ENCODE measurements at places on chromosomes 1 and 21.

GRCh38 chr1:196777603-196778002 lies 3.0 kb downstream of the CFHR3 start:
- no peak for DNase-seq

- no peak for DNase-seq
Measured at GRCh38 chr1:225868631-225869330, 13.4 kb downstream of the TMEM63A start.

GRCh38 chr1:228494391-228494790 lies 7.2 kb downstream of the RNF187 start:
- DNase-seq = no peak

- DNase-seq = no peak
Measured at GRCh38 chr21:32476661-32477423, 64.3 kb downstream of the EVA1C start.

DNA sequence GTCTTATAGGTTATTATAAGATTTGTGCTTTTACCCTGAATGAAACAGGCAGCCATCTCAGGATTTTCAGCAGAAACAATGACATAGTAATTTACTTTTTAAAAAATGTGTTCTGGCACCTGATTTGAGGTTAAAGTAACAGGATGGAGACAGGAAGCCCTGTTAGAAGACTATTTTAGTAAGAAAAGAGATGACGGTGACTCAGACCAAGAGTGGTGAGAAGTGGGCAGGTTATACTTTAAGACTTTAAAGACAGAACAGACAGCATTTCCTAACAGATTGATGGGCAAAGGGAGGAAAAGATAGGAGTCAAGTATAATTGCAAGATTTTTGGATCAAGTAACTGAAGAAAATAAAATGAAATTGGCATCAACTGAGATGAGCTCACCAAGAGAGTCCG lies 436.8 kb upstream of the NR5A2 start:
- DNase-seq = no peak

GRCh38 chr21:35357041-35357780 lies 308.1 kb upstream of the RUNX1 start:
- no peak for DNase-seq

DNA sequence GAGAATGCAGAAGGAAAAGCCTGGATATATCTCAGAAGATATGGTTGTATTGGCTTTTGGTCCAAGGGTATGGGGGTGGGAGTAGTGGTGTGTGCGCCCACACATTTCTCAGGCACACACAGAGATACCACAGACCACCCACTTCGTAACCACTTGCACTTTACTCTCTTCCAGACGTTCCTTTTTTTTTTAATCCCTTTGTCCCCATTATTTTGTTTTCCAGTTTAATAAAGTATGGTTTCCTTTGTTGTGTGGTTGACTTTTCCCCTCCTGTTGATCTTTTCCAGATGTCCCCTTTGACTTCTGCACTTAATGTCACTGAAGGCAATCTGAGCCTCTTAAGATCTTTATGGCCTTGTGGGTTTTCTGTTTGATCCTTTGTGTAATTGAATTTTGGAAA lies 10.5 kb upstream of the TARS2 start:
- DNase-seq = no peak

DNA sequence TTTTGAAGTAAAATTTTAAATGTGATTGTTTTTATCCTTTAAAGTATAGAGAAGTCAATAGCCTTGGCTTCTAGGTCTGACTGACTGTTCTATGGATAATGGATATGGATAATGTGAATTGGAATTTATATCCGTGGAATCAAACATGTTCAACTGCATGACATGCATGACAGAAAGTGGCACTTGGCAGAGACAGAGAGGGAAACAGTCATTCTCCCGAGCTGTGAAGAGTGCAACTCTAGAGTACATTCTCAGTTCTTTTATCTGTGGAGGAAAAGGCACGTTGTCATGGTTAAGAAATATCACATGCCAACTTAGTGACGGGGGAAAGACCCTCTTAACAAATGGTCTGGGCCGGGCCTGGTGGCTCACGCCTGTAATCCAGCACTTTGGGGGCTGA lies 67.0 kb downstream of the KIF26B start:
- no peak for DNase-seq

DNA sequence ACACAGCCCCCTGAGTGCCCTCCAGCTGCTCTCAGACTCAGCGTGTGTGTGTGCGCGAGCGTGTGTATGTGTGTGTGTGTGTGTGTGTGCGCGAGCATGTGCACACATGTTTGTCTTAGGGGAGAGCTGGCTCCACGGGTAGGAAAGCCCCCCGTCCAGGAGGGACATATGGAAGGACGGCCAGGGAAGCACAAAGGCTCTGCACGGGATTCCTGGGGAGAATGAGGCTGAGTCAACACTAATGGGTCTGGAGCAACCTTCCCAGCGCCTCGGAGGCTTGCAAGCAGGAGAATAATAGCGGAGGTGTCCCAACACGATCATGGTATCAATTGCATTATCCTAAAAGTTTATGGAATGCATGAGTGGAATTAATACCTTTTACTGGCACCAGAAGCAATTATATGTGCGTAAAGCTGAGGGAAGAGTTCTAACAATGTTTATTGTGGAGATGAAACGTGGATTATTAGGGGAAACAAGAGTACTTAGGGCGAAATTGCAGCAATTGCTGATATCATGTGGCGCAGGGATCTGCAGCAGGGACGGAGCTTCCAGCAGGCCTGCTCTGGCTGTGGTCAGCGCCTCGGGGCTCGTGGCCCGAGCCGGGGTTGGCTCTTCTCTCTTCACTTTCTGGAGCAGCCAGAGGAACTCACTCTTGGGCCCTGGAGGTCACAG lies 40.3 kb upstream of the CCDC27 start:
- DNase-seq = no peak

GRCh38 chr1:79903321-79903720 lies 896.8 kb upstream of the ADGRL4 start:
- DNase-seq = no peak

DNA sequence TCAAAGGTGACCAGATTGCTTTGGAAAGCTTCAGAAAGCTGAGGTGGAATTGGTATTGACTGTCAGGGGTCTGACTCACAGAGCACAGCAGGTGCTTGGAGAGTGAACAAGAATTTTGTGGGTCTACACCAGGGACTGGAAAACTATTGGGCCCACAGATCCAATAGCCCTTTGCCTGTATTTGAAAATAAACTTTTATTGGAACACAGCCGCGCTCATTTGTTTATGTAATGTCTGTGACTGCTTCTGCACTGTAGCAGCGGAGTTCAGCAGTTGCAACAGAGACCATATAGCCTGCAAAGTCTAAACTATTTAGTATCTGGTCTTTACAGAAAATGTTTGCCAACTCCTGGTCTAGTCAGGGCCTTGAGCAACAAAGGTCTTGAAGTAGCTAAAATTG lies 315.6 kb downstream of the NFIA start:
- no peak for DNase-seq

DNA sequence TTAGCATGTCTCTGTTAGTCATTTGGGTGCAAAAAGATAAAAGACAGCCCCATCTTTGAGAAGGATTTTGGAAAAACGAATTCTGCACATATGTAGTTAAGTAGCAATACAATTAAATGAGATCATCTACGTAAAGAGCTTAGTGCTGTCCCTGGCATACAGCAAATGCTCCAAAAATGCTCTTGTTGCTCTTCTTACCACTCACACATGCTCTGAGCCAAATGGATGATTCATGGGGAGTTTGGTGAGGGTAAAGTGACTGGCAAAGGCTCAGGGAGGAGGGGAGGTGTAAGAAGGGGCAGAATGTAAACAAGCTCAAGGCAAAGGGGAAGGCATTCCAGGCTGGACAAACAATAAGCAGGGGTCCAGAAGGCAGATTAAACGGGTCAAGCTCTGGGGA lies 191.9 kb downstream of the AK5 start:
- no peak for DNase-seq

- no peak for DNase-seq
Measured at GRCh38 chr1:174583316-174583715, 135.6 kb downstream of the GPR52 start.

- DNase-seq = no peak
Measured at GRCh38 chr1:61152469-61153105, 70.2 kb downstream of the NFIA start.

DNA sequence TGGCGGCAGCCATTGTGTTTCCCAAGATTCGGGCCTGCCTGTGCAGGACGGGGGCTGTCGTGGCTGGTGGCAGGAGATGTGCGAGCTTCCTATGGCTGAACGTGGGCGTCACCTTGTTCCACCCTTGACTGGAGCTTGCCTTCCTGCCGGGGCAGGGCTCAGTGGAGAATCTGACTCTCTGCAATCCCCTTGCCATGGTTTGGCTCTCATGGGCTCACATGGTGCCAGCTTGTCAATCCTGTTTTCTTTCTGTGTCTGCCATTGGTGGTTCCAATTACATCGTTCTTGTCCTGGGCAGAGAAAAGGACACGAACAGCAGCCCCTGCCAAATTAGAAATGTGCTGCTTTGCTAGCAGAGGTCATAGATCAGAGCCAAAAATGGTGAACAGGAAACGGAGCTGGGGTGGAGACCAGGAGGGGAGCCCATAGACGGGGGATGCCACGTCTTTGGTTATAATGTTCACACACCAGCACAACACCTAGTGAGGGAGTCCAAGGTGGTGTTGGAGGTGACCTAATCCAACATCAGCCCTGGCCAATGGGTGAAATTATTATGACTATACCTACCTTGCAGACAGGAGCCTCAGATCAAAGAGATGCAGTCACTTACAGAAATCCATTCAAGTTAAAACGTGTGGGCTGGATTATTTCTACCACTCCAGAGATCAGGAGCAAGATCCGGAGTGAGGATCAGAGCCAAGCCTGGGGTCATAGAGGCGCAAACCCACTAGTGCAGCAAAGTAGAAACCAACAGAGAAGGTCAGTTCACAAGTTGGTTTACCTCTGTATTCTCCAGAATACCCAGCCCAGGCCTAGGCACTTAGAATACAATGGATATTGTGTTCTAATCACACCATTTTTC lies 253.1 kb downstream of the SIPA1L2 start:
- no peak for DNase-seq

GRCh38 chr1:95088303-95088702 lies 15.6 kb upstream of the ALG14 start:
- no peak for DNase-seq

DNA sequence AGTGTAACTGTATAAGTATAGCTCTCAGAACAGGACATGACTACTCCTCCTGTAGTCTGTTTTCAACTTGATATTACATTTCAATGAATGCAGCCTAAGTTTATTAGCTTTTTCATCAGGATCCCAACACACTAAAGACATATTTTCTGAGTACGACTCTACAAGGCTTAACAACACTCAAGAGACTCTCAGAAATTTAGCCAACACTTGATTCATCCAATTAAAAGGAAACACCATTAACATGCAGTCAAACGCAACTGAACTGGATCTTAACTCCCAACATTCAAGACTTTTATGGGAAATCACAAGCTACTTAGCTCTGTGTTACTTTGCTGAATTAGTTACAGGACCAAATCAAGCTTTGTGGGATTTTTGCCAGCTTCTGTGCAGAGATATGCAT lies 65.2 kb upstream of the SGIP1 start:
- DNase-seq = no peak

- DNase-seq = no peak
Measured at GRCh38 chr1:67696708-67697107, 11.7 kb downstream of the GADD45A start.

- no peak for DNase-seq
Measured at GRCh38 chr21:42564561-42564971, 50.9 kb downstream of the SLC37A1 start.
